ENCODE measurements at places on chromosomes 7 and 10.

DNA sequence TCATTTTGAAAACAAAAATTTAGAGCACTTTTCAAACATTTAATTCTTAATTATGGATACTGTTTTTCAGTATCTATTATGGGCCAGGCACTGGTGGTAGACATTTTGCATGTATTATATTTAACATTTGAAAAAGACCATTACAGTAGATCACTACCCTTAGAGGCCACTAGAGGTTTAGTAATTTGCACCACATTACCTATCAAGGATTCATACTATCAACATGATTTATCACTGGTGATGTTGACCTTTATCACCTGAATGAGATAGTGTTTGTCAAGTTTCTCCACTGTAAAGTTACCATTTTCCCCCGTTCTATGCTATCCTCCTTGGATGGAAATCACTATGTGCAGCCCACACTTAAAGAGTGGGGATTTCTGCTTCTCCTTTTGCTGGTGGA is 4.4 kb upstream of the SNX13 start:
- no peak for DNase-seq

- no peak for DNase-seq
Measured at GRCh38 chr10:75395932-75396630, 5.5 kb downstream of the ZNF503 start.

DNA sequence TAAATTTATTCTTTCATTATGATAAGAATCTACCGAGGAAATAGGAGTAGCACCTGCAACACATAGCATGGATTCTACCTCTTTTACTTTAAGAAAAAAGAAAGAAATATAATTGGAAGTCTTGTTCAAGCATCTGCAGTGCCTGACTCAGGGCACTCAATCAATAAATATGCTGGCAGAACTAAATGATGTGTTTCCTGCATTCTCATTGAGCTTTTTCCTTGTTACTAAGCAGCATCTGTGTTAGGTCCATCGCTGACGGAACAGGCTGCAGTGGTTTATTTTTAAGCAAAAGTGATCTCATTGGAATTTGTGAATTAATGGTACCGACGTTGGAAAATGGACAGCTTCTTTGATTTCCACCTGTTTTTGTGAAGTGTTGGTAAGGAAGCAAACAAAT is 417.5 kb downstream of the DPP6 start:
- no peak for DNase-seq

GRCh38 chr7:142356166-142356565 is 98.3 kb upstream of the PRSS58 start:
- DNase-seq: peak; percentile 60

DNA sequence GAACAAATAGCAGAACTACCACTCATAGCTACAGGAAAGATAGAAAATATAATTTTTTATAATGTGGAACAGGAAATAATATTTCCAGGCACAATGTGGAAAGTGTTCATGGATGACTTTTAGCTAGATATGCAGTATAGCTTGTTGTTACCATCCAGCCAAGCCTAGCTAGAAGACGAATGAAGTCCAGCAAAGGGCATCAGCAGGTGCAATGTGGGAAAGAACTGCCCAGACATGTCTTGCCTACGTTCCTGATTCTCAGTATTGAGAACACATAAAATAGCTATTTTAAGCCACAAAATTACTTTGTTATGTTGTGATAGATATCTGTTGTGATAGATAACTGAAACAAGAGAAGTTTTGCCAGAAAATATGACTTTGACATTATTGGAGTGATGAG is 1690.0 kb upstream of the LRRTM3 start:
- no peak for DNase-seq

GRCh38 chr10:21943633-21944265 is 59.8 kb downstream of the DNAJC1 start:
- DNase-seq: no peak

GRCh38 chr7:119065966-119066365 is 841.5 kb downstream of the ANKRD7 start:
- DNase-seq: no peak

GRCh38 chr10:22846294-22846693 is 81.6 kb upstream of the ARMC3 start:
- DNase-seq: no peak

DNA sequence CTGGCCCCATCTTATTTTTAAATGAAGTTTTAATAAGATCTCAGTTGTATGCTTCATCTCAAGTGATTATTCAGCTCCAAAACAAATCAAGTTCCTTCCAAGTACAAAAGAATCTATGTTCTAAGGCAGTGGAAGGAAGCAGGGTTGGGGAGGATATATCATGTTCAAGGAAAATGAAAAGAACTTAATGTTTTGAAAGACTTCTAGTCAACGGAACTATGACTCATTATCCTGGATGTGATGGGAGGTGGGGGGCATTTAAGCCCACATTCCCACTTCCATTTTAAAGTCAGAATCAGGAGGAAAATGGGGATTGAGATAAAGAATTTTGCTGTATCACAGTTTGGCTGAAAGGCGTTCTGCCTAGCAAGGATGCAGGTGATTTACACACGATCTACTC is 59.4 kb downstream of the FANK1 start:
- DNase-seq: no peak

- no peak for DNase-seq
Measured at GRCh38 chr7:28474640-28475039, 62.3 kb downstream of the CREB5 start.

- no peak for DNase-seq
Measured at GRCh38 chr7:22435105-22435504, 64.9 kb downstream of the STEAP1B start.

GRCh38 chr10:13673156-13673555 is 86.4 kb downstream of the PRPF18 start:
- no peak for DNase-seq

DNA sequence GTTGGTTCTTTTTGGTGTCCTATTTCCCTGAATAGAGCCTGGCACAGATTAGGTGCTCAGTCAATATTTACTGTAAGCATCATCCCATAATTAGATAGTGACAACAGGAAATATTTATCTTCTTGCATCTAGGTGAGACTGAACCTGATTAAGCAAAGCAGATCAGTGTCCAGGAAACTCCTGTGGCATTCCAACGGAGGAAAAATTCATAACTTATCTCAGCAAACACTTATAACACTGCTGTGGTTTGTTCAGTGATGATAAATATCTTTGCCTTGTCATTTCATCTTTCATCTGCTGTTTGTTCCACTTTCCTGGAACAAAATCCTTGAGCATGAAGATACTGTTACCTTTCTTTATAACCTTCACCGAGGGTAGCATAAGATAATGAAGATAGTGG is 1160.3 kb upstream of the AUTS2 start:
- DNase-seq: no peak

DNA sequence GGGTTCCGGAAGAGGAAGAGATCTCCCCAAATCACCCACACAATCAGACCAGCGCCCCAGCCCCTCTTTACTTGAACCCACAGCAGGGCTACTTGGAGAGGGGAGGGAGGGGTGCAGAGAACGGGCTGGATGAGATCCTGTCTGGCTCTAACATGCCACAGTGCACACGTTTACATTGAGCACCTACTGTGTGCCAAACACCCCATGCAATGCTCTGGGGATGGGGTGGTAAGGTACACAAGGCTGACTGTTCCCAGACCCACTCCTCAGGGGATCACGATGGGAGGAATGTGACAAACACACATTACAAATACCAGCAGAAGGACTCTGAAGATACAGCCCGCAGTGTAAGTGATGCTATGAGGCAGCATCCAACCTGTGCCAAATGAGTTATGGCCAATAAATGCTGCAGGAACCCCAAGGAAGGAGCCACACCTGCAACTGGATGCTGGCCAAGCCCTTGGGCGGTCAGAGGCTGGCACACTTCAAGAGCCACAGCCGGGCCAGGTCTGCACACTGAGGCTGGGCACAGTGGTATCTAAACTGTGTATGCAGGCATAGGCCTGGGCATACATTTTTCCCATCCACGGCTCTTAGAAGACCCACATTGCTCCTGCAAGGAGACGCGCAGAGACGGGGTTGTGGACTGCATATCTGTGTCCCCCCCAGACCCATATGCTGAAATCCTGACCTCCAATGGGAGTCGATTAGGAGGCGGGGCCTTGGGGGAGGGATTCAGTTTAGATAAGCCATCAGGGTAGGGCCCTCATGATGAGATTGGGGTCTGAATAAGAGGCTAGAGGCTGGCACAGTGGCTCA is 6.4 kb downstream of the SPOCK2 start:
- DNase-seq: no peak

- no peak for DNase-seq
Measured at GRCh38 chr10:84693006-84693405, 364.6 kb downstream of the CCSER2 start.

- no peak for DNase-seq
Measured at GRCh38 chr10:43698156-43698555, 49.5 kb upstream of the ZNF32 start.

DNA sequence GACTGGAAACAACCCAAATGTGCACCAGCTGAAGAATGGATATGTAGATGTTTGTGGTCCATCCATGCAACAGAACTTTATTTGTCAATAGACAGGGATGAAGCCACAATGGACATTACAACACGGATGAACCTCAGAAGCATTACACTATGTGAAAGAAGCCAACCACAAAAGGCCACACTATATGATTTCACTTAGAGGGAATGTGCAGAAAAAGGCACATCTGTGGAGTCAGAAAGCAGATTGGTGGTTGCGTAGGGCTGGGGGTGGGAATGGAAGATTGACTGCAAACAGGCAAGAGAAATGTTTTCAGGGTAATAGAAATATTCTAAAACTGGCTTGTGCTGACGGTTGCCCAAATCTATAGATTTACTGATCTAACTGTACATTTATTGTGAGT is 34.3 kb upstream of the WASHC2A start:
- no peak for DNase-seq

DNA sequence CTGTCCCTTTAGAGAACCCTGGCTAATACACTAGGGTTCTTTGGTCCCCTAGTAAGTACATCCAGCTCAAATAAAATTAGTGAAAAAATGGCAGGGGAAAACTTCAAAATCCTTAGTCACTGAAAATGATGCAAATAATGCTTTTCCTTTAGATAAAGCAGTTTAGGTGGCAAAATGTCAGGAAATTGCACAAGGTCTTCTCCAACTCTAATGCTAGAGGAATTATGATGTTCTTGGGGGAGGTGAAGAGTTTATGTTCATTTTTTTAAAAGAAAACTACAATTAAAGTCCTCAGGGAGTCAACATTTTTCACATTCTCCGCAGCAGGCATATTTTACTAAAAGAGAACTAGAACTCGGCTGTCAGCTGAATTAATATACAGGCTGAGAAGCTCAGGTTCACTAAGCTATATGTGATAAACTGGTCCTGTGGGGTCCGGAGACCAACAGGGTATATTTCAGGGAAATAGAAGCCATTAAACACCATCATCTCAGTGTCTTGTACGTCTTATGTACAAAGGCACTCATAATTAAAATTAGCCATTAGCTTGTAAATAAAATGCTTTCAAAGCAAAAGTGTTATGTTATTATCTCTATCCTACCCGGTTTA is 1164.7 kb upstream of the AUTS2 start:
- no peak for DNase-seq

GRCh38 chr7:100132126-100132525 is 5.4 kb downstream of the MBLAC1 start:
- no peak for DNase-seq

DNA sequence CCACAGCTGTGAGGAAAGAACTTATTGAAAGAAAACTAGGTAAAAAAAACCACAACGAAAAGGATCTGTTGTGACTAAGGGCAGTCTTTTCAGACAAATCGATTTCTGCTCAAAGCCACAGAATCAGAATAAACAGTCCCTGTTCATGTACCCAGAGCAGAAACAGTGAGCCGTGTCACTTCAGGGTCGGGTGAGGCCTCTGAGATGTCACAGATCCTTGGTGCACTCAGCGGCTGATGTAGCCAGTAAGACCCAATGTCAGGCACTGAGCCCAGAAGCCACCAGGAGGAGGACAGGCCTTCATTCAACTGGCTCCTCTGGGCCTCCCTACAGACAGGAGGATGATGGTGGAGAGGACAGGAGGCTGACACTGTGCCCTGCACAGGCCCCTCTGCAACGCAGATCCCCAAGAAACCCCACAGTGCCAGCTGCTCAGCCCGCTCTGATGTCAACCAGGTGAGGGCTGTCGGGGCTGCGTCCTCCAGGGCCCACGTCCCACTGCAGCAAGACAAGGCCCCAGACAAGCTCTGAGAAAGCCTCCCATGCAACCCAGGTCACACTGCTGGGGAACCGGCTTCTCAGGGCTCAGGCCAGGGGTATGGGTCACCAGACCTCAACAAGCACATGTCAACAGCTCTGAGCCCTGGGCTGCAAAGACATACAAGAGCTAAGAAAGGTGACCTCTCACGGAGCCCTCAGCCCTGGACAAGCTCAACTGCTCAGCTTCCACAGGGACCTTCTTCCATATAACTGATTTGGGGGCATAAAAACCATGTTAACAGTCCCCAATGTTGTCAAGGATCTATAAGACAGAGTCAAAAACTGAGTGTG is 190.6 kb downstream of the PARD3 start:
- DNase-seq: no peak

GRCh38 chr7:134741907-134742635 is 37.4 kb upstream of the CALD1 start:
- no peak for DNase-seq

- no peak for DNase-seq
Measured at GRCh38 chr10:130655313-130656186, 519.4 kb downstream of the GLRX3 start.

DNA sequence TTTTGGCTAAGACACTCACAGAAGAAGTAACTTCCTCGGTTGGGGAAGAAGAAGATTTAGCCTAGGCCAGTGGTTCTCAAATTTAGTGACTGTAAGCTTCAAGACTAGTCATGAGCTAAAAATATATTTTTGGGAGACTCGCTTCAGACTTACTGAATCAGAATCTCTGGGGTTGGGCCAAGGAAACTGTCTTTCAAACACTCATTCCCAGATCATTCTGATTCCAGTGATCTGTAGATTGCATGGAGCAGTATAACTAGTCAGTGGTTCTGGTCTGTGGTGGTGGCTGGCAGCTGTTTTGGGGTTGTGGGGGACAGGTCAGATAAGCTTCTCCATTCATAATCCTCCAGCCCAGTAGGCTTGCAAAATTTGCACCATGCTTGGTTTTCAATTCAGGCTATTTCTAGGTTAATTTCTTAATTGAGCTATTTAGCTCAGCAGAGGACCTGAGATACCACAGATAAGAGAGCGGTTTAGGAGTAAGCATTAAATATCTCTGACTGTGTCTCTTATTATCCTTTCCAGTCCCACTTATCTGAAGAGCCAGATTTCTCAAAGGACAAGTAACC is 3.8 kb upstream of the KAT6B start:
- DNase-seq: no peak

GRCh38 chr7:7962851-7963250 is 5.7 kb upstream of the GLCCI1 start:
- DNase-seq: no peak

Measured in DMS153 (cell line).